ENCODE measurements at places on chromosomes 16 and 17. TPM values are rescaled to one million over a fixed set of nuclear protein-coding genes. Genes with fewer than 3 reads are reported as not detected.

GRCh38 chr17:72056727-72057290, 64.0 kb upstream of the SOX9 start:
- DNase-seq: no peak

DNA sequence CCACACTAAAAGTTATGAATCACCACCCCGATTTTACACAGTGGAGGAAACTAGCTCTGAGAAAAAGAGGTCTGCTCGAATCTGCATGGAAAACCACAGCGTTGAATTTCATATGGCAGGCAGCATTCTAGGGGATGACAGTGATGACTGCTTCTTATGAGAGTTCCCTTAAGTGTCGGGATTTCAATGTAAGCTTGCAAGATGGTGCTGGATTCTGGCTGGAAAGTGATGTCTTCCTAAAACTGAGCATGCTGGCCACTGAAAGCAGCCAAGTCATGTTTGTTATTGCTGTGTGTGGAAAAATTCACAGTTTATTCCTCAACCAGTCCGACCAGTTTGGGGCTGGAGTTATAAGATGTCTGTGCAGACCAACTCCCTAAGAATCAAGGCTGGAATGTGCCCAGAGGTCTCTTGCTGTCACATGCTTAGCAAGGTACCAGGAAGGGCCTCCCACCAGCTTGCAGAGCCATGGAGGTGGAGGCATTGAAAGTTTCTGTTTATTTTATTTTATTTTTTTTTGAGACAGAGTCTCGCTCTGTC, 37.2 kb upstream of the GAN start:
- DNase-seq: no peak

The NPEPPS gene
- 176 TPM for polyA plus RNA-seq

DNA sequence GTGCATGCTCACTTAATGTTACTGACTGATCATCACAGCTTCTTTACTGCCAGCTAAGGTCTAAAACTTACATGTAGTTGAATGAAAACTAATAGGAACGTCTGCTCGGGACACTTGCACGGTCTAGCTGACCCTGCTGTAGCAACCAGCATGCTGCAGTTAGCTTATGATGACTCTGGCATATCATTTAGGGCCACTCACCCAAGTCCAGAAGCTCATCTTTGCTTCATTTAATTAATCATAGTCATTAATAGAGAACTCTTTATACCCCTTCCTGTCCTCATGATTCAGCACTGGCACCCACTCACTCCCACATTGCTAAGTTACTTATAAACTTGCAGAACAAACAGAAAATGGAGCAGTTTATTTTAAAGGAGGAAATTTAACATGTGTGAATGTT, 136.3 kb downstream of the NLK start:
- DNase-seq: no peak

DNA sequence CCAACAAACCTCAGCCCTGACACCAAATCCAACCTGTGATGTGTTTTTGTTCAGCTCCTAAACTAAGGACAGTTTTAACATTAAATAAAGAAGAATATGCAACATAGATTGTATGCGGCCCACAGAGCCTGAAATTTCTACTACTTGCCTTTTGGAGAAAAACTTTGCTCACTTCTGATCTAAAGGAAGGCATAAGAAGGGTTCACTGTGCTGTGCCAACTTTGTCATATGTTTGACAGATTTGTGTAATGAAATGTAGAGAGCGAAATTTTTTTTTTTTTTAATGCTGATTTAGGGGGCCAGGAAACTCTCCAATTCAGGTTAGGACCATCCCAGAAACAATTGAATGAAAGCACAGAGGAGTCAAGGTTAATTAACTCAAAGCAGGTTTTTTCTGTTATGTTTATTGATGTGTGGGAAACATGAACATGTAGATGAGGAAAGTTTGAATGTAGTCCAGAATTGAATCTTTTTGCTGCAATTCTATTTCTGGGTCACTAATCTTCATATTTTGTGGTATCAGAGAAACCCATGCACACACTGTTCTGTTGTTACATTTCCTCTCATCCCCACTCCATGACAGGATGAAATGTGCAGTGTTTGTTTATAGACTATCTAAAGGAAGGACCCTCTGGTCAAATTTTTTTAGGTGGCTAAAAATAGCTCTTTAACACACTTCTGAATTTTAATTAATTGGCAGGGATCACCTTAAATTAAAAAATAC, 71.5 kb downstream of the TAOK1 start:
- DNase-seq: no peak

- no peak for DNase-seq
These were observed 14.9 kb downstream of the NAA60 start for GRCh38 chr16:3458278-3458851.

DNA sequence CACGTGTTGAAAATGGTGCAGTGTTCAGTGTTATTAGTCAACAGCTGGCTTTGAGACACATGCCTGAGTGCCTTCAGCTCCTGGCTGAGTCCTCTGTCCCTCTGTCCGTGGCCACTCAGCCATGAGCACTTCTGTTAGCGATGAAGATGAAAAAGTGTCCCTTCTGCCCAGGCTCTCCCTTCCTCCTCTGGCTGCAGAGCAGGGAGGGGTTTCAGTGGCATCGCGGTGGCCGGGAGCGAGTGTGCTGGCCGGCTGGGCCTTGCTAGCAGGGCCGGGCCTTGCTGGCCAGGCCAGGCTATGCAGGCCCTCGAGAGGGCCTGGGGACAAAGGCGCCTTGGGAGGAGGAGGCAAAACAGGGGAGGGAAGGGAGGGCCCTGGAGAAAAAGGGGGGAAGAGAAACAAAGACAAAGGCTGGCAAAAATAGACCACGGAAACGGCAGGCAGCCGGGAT, 47.7 kb downstream of the CMIP start:
- DNase-seq: no peak

The SYCE1L gene
- 2.2 TPM for polyA plus RNA-seq

DNA sequence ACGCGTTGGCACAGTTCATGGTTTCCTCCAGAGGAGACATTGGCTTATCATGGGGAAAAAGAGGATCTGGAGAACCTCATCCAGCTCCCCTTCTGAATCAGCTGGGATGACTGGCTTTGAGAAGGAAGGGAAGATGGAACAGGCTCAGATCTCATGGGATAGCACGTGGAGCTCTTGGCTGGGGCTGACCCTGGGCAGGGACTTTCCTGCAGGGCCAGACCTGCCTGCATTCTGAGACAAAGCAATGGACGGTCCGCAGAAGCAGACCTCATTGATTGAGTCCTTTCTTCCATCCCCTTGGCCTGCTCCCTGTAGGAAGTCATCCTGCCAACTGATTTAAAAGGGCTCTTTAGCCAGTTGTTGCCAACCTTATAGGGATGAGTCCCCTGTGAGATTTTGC, 26.2 kb downstream of the PLCD3 start:
- DNase-seq: no peak

DNA sequence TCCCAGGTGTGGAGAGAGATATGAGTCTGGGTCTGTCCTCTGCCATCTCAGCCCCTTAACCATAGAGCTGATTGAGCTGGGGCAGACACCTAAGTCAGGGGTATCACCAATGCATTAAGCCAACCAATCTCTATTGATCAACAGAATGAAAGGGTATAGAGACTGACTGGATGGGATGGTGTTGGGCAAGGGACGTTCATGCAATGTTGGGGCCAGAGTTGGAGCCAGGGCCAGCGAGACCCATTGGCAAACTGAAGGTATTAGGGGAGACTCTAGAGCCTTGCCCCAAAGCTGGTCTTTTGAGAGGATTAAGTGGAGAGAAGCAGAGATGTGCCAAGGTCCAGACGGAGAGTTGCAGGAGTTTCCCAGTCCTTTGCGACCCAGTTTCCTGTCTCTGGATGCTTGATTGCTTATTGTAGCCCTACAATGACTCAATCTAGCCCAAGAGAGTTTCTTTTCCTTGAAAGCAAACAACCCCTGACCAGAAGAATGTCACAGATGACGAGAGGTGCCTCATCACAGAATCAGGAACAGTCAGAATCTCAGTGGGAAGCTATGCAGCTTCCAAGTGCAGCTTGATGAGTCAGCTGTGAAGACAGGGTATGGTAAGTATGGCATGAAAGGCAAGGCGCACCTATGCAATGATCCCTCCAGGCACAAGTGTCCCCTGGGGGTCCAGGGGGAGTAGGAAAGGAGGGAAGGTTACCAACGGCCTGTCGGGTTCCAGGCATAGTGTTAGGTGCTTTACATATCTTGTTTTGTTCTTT, 137.2 kb downstream of the UTP18 start:
- no peak for DNase-seq

- DNase-seq: peak; percentile 83
These were observed 28.7 kb downstream of the MPG start for GRCh38 chr16:106623-107324.

The CSH1 gene
- 0.26 TPM for polyA plus RNA-seq

DNA sequence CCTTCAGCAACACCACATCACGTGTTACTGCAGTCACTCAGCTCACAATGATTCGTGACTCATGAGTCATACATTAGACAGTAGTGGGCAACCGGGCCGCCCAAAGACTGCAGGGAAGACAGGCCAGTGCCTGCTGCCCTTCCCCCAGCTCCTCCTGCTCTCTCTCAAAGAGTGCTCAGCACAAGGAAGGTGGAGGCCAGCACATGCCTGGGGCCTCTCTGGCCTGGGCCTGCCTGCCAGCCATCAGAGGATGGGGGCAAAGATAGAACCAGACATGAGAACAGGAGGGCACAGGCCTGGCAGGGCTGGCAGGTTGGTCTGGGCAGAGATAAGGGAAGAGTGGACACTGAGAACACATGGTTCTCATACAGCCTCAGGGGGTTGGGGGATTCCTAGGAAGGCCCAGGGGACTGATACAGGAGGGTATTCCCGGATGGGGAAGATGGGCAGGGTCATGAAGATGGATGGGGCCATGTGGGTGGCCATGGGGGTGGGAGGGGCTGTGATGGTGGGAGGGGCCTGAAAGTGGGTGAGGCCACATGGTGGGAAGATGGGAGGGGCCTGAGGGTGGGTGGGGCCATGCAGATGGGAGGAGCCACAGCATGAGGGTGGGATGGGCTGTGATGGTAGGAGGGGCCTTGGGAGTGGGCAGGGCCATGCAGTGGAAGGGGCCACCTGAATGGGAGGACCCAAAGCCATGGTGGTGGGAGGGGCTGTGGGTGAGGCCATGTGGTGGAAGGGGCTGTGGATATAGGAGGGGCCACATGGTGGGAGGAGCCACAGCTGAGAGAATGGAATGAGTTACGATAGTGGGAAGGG, 29.0 kb downstream of the KATNB1 start:
- no peak for DNase-seq

DNA sequence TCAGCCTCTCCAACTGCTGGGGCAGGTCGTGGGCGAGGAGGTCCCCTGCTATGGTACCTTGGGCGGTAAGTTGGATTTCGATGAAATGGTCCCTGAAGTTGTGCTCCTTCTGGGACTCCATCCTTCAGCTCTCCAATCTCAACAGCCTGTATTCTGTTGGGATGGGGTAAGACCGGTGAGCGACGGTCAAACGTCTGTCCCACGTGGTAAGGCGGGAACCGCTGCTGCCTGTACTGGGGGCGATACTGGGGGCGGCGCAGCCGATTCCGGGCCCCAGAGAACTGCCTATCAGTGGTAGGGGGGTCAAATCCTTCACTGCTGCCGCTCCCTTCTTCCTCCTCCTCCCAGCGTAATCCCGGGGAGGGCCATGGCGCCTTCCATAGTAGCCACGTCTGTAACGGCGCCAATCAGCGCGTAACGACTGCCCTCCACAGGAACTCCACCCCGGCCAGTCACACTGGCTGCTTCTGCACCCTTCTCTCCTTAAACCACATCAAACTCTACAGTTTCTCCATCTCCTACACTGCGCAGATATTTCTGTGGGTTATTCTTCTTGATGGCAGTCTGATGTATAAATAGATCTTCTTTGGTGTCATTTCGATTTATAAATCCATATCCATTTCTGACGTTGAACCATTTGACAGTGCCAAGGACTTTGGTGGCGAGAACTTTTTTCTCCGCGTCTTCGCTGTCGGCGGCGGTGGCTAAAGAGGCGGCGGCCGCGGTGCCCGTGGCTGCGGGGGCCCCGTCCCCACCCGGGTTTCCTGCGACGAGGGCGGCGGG, 41.1 kb downstream of the AHSP start:
- DNase-seq: peak; percentile 43

- no peak for DNase-seq
These were observed 22.6 kb downstream of the DYNC1LI2 start for GRCh38 chr16:66728804-66729203.

The KRT31 gene
- polyA plus RNA-seq: not detected

DNA sequence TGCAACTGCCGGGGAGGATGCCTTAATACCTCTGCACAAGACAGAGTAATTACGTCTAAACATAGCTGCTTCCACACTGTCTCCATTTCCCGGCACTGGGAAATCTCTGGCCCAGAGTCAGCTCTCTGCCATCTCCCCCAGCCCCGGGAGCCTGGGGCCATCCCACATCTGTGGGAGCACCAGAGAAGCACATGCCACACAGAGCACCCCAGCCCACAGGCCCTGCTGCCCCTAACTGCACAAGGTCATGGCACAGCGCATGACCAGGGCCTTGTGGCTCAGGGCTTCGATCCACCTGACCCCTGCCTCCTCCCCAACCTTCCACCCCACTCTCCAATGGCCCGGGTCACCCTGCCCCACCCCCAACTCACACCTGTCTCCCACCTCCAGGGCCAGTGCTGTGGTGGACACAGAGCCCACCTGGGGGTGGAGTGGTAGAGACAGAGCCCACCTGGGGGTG, 36.6 kb upstream of the RBFOX3 start:
- no peak for DNase-seq

Data from left lung (tissue), 14 donors.